GM20000 (cell line): ENCODE measurements at places on chromosomes 7 and 10.

GRCh38 chr10:58319599-58319998, 15.2 kb upstream of the UBE2D1 start:
- no peak for DNase-seq

DNA sequence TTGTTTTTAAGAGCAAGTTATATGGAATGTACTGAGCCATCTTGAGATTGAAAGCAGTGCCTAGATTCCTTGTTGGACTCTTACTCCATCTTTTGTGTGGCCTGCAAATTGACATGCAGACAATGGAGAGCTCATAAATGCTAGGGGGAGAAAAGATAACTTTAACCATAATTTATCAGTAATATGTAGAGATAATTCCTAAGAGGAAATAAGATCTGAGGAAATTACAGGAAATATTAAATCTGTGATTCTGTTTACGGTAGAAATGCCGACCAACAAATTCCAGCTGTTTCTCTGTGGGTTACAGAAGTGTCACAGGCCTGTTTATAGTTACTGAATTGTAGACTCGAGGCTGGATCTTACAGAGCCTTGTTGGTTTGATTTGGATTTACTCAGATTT, 348.0 kb downstream of the SUGCT start:
- DNase-seq, result no peak

DNA sequence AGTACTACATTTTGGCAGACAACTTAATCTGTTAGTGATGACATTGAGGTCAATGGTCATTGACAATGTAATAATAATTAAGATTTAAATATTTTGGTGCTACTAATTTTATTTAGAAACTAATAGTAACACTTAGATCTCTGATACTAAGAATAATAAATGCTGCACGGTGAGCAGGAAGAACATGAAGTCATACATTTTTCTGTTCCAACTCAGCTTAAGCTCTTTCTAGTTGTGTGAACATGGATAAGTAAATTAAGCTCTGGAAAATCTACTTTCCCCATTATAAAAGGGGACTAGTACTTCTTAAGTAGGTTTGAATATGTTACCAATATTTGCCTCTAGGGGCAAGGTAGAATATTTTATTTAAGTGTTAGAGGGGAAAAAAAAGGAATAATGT, 65.9 kb upstream of the MEOX2 start:
- no peak for DNase-seq

GRCh38 chr7:80593869-80594586, 44.4 kb upstream of the CD36 start:
- DNase-seq, result no peak

GRCh38 chr7:156383526-156383925, 257.0 kb upstream of the RNF32 start:
- no peak for DNase-seq

DNA sequence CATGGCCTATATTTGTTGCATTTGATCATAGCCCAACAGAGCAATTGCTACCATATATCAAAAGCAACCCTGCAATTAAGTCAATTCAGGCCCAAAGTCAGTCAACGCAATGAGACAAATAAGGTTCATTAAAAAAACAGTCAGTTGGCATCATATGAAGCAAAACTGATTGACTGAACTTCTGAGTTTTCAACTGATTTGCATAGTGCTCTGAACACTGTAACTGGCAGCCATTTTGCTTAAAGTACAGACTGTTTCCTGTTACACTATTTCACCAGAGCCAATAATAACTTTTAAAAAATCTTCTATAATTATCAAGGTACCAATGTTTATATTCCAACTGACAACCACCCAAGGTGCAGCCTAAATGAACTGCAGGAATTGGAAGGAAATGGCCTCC, 68.4 kb upstream of the RAPGEF5 start:
- no peak for DNase-seq

DNA sequence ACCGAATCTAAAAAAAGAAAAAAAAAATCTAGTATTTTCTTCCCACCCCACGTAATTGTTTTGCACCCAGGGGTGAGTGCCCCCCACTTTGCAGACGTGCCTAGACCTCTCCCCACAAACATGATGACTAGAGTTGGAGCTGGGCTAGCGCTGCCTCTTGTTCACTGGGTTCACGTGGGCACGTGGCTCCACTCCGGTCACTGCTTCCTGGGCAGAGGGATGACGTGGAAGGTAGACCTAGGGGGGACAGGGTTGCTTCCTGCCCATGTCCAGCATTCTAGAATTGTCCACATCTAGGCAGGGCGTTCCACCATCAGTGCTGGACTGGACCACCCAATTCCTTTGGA, 861 bp upstream of the LIMK1 start:
- DNase-seq, result no peak

- DNase-seq, result no peak
Observed at GRCh38 chr10:117390420-117390819, 15.2 kb upstream of the PDZD8 start.

GRCh38 chr7:23349484-23350157, 50.5 kb downstream of the MALSU1 start:
- no peak for DNase-seq

DNA sequence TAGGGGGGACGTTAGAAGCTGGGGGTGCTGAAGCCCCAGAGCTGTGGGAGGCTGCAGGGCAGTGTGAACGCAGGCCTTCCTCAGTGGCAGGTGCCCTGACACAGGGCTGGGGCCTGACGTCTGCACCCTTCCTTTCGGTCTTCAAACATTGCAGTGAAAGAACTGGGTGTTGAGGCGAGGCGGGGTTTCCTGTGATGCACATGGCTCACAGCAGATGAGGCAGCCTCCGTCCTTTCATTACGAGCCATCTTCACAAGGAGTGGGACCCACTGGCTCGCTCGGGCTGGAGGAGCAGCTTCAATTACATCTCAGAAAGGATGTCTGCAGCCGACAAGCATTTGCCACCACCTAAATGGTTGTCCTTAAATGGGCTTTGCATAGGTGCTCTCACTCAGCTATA, 180.3 kb upstream of the SHH start:
- DNase-seq, result no peak

DNA sequence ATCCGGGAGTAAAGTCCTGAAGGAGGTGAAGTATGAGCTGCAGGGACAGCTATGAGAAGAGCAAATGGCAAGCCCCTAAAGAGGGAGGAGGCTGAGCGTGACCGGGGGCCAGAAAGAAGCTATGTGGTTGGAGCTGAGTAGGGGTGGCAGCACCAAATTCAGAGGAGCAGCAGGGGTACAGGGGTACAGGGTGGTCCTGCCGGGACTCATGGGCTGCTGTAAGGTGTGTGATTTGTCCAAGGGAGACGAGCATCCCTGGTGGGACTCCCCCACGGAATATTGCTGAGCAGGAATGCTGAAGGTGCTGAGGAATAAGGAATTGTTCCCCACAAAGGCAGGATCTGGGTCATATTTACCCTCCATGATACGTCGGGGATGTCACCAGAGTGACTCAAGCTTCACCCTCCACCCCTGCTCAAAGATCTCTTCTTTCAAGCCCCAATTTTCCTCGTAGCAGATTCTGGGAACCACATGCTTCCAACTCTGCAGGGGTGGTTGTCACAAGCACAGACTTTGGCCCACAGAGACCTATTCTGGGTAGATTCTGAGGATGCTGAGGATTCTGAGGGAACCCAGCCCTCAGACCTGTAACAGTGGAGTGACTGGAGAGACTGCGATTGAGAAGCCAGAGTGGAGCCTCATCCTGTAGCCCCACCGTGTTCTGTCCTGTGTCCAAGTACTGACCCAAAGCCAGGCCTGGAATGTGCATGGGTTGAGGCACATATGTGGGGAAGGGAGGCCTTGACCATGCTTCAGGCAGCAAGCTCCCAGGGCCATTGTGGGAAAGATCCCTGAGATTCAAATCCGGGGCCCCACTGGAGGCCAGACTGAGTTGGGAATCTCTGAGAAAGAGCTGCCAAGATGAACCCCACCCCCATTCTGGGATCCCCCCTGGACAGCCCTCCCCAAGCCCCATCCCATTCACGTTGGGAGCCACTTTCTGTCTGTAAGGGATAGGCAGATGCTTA, 4.2 kb downstream of the SFTPD start:
- DNase-seq, result no peak

- DNase-seq, result no peak
Observed at GRCh38 chr7:139902436-139903102, 73.5 kb downstream of the TBXAS1 start.

DNA sequence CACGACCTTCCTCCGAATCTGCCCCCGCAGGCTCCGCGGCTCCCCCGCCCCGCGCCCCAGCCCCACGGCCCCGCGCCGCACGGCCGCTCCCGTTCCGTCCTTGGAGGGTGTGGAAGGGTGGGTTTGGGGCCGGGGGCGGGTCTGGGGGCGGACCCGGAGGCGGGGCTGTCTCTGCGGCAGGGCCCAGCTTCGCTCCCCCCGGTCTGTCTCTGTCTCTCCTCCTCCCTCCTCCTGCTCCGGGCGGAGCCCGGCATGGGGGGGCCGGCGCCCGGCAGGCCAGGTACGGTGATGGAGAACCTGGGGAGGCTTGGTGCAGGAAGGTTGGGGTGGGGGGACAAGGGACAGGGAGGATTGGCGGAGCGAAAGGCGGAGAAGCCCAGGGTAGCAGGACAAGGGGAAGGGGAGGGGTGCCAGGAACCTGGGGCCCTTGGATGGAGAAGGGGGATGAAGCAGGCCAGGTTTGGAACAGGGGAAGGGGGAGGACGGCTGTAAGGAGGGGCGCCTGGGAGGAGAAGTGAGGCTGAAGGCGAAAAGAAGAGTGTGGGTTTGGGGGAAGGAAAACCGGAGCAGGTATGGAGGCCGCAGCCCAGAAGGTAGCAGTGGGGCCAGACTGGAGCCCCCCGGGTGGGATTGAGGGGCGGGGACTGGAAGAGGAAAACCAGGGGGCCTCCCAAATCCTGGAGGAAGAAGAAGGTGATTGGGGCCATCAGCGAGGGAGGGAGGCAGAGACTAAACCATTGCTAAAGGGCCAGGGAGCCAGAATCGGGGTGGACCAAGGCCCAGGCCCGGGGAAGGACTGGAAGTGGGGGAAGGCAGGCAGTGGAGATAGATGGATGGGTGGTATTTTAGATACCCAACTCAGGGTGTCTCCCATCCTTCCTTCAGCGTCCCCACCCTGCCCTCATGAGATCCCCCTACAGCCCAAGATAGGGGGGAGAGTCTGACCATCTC, at the start of gene NYAP1:
Gene NYAP1 (plus strand): TSS at position 206 of the 951 bp plus-strand sequence. CDS start 1,385 bp downstream, outside the sequence.
- peak; percentile 77 for DNase-seq

GRCh38 chr10:62587011-62587410, 212.8 kb downstream of the ZNF365 start:
- DNase-seq, result no peak

DNA sequence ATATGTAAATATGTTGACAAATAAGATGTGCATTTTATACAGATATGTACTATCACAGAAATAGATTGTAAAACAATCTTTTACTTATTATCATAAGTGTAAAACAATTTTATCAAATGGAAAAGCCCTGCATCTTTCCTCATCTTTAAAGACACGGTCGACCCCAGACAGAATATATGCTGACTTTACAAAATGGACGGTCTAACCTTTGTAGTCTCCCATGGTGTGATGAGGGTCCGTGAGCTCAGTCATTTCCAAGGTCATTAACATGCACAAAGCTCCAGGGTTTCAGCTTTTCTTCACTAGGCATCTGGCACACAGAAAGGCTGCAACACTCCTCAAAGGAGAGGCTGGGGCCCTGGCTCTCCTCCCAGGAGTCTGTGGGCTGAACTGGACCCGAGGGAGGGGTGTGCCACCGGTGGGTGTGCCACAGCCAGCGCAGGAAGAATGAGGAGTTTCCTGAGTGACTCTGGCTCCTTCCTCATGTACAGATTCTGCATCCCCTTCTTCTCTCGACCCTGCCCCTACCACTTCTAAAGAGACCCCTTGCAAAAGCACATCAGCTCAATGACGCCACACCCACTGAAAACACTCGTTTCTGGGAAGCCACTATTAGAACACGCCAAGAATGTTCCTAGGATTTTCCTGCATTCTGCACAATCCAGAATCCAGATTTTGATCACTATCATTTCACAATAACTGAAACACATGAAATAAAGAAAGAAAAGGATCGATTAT, 26.2 kb upstream of the ABLIM1 start:
- DNase-seq, result no peak

- DNase-seq, result no peak
Observed at GRCh38 chr7:76356823-76357222, 2.0 kb downstream of the YWHAG start.

GRCh38 chr10:70312972-70313371, 29.2 kb upstream of the NPFFR1 start:
- DNase-seq, result no peak

DNA sequence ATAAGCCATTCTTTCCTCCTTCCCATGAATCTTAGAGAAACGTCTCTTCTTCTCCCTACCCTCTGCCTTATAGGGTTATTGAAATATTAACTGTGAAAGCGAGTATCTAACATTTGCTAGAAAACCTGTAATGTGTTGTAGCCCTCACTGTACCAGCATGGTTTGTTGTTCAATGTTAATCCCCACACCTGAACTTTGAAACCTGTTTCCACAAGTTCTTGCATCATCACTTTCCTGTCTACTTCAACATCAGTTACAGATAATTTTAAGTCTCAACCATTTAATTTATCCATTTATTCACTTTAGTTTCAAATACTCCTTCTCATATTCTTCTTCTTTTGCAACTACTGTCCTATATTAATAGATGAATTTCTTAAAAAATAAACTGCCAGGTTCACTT, 148.2 kb downstream of the ETV1 start:
- DNase-seq, result no peak

- no peak for DNase-seq
Observed at GRCh38 chr10:101558204-101558603, 29.9 kb downstream of the POLL start.
